Endothelial cell (in vitro differentiated cells): ENCODE measurements at places on chromosomes 1 and 21.

- no peak for DNase-seq
Measured at GRCh38 chr1:218529646-218530300, 184.6 kb downstream of the TGFB2 start.

DNA sequence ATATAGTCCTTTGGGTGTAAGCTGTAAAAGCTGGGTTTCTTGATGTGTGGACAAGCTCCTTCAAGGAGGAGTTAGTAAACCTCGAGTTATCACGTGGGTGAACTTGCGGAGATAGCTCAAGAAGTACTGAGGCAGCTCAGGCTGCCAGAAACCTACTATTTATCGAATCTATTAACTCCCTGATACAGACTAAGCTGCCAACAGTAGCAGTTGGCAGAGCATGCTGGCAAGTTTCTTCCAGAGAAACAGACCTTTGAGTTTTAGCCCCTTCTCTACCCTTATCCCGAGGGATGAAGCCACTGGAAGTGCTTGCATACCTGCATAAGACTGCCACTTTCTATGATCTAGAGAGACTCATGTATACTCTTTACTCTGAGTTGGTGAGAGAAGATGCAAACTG is 624.5 kb upstream of the USP24 start:
- no peak for DNase-seq

DNA sequence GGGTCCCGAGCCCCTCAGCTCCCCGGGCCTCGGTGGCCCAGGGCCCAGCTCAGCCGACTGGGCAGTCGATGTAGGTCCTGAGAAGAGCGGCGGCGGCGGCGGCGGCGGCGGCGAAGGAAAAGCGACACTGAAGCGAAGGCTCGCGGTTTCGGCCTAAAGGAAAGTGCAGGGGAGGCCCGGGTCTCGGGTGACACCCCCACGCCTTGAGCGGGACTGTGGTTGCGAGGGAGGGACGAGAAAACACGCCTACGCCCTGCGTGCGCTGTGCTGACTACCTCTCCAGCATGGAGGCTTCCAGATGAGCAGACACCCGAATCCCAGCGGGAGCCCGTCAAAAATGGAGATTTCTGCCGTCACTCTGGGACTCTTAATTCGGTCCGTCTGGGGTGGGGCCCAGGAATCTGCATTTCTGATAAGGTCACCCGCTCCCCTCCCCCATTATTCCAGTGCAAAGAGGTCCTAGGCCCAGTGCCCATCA is 31.2 kb downstream of the DNTTIP2 start:
- peak; percentile 59 for DNase-seq

DNA sequence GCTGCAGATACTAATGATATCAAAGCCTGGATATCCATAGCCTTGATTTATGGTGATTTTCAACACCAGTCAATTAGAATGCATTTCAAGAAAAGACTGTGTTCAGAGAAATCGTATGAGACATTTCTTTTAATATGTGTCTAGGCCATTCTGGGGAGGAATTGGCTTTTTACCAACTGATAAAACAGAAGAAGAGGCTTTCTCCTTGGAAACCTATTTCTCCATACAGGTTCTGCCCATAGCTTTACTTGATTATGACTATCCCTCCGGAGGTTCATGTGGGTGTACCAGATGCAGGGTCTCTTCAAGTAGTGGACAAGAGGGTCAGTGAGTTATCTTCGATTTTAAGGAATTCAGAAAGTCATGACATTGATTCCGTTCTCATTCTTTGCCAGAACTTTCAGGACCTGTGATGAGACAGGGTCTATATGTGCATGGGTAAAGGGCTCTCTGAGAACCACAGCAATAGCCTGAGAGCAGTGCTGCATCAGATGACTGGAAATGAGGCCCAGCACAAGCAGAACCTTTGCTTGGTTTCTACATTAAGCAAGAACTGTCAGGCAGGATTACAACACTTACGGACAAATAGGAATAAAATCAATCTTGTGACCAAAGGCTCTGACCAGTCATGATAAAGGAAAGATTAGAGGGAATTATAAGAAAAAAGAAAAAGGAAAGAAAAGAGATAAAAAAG is 263.7 kb upstream of the SGIP1 start:
- no peak for DNase-seq

GRCh38 chr1:1189111-1189510 is 15.4 kb downstream of the TTLL10 start:
- DNase-seq, result no peak

DNA sequence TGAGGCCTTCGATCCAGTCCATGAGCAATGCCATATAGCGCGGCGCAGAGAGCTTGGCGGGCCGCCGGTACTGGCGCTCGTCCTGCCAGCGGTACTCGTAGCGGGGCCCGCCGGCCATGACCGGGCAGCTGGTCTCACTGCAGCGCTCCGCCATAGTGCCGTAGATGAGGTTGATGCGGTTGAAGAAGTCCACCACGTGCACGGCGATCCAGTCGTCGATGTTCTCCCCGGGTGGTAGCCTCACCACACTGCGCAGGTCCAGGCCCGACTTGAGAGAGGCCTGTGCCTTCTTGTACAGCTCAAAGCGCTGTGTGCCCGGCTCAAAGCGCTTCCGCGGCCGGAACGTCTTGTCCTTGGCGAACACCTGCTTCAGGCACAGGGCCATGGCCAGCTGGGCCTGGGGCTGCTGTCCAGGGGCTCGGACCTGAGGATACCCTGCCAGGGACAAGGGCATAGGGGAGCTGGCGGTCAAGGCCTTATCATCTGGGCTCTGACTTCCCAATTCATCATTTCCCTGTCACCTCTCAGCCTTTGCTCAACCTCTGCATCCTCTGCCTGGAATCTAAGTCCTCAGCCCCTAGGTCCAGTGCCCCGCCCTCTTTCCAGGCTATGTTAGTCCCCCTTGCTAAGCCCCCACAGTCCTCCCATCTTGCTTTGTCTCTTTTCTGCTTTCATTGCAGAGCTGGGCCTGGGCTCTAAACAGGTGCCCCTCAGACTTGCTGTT is 3.5 kb downstream of the MOB3C start:
- no peak for DNase-seq

DNA sequence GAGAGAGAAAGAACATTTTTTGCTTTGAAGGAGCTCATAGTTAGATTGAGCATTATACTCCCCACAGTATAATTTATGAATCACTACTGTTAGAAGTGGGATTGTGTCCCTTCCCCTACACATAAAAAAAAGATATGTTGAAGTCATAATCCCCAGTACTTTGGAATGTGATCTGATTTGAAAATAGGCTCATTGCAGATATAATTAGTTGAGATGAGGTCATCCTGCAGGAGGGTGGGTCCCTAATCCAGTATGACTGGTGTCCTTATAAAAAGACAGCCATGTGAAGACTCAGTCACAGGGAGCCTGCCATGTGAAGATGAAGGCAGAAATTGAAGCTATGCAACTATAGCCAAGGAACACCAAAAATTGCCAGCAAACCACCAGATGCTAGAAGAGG is 76.4 kb downstream of the TGFB2 start:
- no peak for DNase-seq

DNA sequence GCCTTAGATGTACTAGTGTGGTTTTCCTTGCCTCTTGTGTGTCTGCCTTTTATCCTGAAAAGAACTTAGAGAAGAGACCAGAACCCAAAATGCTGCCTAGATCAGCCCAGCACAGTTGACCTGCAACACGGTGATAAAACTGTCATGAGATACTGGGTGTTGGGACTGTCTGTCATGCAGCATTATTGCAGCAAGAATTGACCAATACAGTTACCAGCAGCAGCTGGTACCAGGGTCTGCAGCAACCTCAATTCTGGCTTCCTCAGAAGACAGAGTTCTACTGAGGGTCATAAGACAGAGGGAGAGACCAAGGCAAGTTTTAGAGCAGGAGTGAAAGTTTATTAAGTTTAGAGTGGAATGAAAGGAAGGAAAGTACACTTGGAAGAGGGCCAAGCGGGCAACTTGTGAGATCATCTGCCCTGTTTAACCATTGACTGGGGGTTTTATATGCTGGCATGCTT is 182.0 kb downstream of the DYRK1A start:
- DNase-seq, result no peak

- DNase-seq, result no peak
Measured at GRCh38 chr1:104488296-104489015, 738.8 kb downstream of the AMY1C start.

GRCh38 chr1:66686406-66686805 is 65.9 kb upstream of the DYNLT5 start:
- DNase-seq, result no peak

- no peak for DNase-seq
Measured at GRCh38 chr21:27366646-27367235, 399.9 kb upstream of the ADAMTS5 start.

GRCh38 chr1:32338637-32339145 is 2.7 kb upstream of the MARCKSL1 start:
- no peak for DNase-seq

DNA sequence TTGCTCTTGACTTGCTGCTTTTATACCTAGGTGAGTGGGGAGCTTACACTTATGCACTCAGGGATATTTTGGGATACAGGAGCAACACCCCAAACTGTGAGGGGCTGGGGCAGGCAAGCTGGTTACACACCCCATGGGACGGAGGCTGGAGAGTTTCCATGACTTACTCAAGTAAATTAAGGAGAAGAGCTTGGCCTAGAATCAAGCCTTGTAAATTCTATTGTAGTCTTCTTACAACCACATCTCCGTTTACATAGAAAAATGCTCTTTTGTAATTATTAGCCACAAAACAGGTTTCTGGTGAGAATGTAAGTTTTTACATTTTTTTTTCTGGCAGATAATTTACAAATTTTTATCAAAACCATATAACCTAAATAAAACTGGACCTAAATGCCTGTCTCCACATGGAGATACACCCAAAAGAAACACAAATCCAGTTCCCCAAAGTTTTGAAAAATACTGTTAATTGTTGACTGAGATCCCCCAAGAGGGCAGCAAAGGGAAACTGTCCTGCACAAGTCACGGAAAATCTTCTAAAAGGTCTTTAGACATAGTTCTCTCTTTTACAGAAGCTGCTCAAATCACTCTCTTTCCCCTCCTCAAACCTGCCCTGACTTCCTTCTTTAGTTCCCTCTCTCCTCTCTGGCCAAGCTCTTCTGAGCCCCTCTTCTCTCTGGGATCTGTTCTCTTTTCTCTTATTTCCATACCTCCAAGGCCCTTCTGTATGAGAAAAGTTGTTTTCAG is 134.0 kb downstream of the HIVEP3 start:
- no peak for DNase-seq

GRCh38 chr1:57163325-57163724 is 197.5 kb upstream of the C8B start:
- no peak for DNase-seq

GRCh38 chr1:63936801-63937200 is 163.0 kb downstream of the ROR1 start:
- no peak for DNase-seq

DNA sequence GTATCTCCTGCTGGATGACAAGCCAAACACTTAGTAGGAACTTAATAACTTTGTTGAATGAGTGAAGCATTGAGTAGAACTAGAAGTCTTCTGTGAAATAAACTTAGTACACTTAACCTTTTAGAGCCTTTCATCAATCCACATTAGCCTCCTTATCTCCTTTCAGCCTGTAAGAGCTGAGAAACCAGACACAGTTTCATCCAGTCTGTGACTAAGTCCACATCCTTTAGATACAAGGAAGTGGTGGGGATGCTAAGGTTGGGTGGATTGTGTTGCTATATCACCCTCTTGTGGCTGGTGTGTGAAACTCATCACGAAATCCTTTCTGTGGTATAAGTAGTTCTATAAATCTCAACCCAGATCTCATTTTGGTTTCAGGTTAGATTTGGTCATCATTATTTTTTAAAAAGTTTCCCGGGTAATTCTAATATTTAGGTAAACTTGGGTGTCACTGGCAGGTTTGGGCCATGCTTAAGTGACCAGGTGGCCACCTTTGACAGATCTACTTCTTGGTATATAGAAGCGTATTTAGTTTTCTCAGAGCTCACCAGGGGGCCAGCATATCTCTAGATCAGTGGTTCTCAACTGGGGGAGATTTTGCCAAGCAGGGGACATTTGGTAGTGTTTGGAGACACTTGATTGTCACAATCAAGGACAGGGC is 27.8 kb upstream of the CD84 start:
- DNase-seq, result peak; percentile 48
